Mesothelial cell of epicardium (in vitro differentiated cells): ENCODE measurements at places on chromosomes 13 and 19.

DNA sequence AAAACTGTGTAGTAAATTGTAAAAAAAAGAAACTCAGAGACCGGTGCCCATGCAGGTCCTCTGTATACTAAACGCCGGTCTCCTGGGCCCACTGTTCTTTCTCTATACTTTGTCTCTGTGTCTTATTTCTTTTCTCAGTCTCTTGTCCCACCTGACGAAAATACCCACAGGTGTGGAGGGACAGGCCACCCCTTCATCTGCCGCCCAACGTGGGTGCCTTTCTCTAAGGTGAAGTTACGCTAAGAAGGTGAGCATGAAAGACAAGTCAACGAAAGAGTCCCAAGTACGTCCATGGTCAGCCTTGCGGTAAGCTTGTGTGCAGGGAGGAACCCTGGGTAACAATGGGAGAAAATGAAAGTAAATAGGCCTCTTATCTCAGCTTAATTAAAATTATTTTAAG is 48.0 kb upstream of the WASF3 start:
- DNase-seq, result no peak

GRCh38 chr19:10419646-10420443 is 493 bp upstream of the PDE4A start:
- no peak for DNase-seq

GRCh38 chr19:19406878-19407632 is 1.6 kb downstream of the GATAD2A start:
- DNase-seq, result no peak

DNA sequence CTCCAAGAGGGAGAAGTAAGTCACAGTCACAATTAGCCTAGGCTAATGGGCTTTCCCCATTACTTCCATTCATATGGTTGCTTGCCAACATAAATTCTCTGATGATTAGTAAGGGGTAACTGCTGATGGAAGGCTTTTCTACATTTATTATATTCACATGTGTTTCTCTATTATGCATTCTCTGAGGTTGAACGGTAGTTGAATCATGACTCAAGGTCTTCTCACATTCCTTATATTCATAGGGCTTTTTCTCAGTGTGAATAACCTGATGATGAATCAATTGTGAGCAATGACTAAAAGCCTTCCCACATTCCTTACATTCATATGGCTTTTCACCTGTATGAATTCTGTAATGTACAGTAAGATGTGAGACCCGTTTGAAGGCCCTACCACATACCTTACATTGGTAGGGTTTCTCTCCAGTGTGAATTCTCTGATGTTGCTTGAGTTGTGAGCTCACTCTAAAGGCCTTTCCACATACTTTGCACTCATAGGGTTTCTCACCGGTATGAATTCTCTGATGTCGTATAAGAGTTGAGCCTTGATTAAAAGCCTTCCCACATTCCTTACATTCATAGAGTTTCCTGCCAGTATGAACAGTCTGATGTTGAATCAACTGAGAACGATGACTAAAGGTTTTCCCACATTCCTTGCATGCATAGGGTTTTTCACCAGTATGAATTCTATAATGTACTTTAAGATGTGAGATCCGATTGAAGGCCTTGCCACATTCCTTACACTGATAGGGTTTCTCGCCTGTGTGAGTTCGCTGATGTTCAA is 9.3 kb downstream of the ZNF582 start:
- DNase-seq, result no peak

DNA sequence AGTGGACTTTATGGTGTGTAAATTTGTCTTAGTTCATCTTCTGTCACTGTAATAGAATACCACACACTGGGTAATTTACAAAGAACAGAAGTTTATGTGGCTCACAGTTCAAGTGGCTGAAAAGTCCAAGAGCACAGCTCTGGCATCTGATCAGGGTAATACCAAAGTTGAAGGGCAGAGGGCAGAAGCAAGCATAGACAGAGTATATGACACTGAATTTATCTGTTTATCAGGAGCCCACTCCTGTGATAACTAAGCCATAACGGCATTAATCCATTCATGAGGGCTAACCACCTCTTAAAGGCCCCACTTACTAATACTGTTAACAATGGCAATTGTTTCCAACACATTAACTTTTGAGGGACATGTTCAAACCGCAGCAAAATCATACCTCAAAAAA is 4.0 kb upstream of the RFXAP start:
- DNase-seq, result no peak

GRCh38 chr19:3982701-3983541 is 2.3 kb downstream of the EEF2 start:
- DNase-seq, result no peak
